ENCODE measurements at places on chromosomes 3 and 15. TPM values are rescaled to one million over a fixed set of nuclear protein-coding genes. Genes with fewer than 3 reads are reported as not detected.

DNA sequence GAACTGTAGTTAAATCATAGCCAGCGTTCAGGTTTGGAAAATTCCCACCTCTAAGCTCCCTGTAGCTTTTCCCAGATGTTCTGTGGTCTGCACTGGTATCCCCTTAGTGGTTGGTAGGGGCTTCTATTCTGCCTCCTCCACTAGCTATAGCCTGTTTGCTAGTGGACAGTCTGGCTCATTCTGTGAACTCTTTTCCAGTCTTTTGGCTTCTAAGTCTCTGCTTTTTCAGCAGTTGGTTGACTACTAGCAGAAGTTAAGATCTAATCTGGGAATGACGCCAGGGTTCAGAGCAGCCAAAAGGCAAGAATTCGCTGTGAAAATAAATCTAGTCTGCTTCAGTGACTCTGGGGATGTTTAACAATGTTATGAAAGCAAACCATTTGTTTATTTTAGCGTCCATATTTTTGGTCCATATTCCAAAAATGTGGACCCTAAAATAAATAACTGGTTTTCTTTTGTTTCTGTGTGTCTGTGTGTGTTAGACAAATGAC lies 73.7 kb upstream of the WDR72 start:
- H3K4me3 ChIP-seq = no peak overlapping the region
- no peak for DNase-seq
- H3K27ac ChIP-seq = no peak overlapping the region
- H3K4me1 ChIP-seq = no peaks in the 10 kb centered on the region
- no peaks in the 10 kb centered on the region for H3K36me3 ChIP-seq

Gene C15orf62
- total RNA-seq = 0.77 TPM

Gene MAGEL2
- not detected for total RNA-seq

- no peak for DNase-seq
- H3K4me3 ChIP-seq = no peak overlapping the region
- H3K4me1 ChIP-seq = no peaks in the 10 kb centered on the region
- no peaks in the 10 kb centered on the region for H3K27me3 ChIP-seq
- no peak overlapping the region for H3K27ac ChIP-seq
- H3K36me3 ChIP-seq = no peaks in the 10 kb centered on the region
These were observed 117.7 kb upstream of the SPATA16 start for GRCh38 chr3:173258697-173259096.

DNA sequence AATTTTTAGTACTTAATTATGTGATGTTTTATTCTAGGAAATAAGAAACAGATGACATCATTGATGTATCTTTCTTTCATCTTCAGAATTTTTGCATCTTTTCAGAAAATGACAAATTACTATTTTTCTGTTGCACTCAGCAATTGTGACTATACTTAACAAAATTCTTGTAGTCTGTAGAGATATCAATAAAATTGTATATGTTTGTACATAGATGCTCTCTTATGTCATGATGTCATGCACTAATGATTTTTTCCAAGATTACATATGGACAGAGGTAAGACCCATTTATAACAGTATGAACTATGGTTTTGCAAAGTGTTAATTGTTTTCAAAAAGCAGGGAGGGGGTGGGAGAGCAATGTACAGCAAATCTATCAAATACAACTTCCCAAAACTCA lies 121.2 kb downstream of the POLQ start:
- no peak overlapping the region for H3K4me3 ChIP-seq
- H3K27ac ChIP-seq = no peak overlapping the region
- DNase-seq = no peak
- no peaks in the 10 kb centered on the region for H3K4me1 ChIP-seq
- H3K36me3 ChIP-seq = no peaks in the 10 kb centered on the region
- H3K27me3 ChIP-seq = no peaks in the 10 kb centered on the region

DNA sequence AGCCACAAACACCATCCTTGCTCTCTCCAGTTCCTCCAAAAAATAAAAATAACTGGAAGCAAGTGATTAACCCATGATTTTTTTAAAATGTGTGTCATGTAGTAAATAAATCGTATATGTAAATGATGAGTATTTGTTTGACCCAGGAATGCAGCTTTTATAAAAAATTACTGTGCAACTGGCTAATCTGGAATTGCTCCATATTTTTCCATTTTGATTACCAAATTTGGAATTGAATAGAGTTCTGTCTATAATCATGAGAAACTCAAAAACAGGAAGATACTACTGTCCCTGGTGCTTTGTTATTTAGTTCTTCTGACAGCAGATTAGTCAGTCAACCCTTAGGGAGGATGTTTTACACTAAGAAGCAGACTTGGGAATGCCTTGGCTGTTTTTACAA lies 116.2 kb downstream of the CCNL1 start:
- no peaks in the 10 kb centered on the region for H3K4me1 ChIP-seq
- no peak for DNase-seq
- H3K4me3 ChIP-seq = no peak overlapping the region
- no peaks in the 10 kb centered on the region for H3K36me3 ChIP-seq
- no peak overlapping the region for H3K27ac ChIP-seq
- H3K27me3 ChIP-seq = no peaks in the 10 kb centered on the region

Gene ZWILCH
- total RNA-seq = 6.8 TPM

Gene SNX22
- 0.19 TPM for total RNA-seq

DNA sequence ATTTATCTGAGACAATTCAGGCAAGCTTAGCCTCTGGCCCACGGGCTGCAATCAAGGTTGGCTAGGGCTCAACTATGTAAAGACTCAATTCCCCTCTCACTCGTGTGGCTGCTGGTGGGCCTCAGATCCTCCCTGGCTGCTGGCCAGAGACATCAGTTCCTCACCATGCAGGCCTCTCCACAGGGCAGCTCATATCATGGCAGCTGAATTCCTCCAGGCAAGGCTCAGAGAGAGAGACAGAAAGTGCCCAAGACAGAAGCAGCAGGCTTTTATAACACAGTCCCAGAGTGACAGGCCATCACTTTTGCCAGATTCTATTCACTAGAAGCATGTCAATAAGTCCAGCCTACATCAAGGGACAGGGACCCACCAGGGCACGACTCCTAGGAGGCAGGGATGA lies 63.2 kb downstream of the XXYLT1 start:
- H3K4me1 ChIP-seq = peaks cover 3% of the 10 kb centered on the region
- no peak overlapping the region for H3K27ac ChIP-seq
- no peaks in the 10 kb centered on the region for H3K36me3 ChIP-seq
- no peak for DNase-seq

GRCh38 chr3:58366699-58367098 lies 34.0 kb downstream of the PXK start:
- DNase-seq = no peak
- H3K27ac ChIP-seq = no peak overlapping the region
- H3K27me3 ChIP-seq = no peaks in the 10 kb centered on the region
- H3K36me3 ChIP-seq = peaks cover 9% of the 10 kb centered on the region
- no peak overlapping the region for H3K4me3 ChIP-seq
